ENCODE measurements at places on chromosomes 5 and 9. TPM values are rescaled to one million over a fixed set of nuclear protein-coding genes. Genes with fewer than 3 reads are reported as not detected.

PDE8B gene
- total RNA-seq, result 0.17 TPM

C5orf63 gene
- total RNA-seq, result 5.7 TPM

TAF11L5 gene
- total RNA-seq, result not detected

THBS4 gene
- 2.1 TPM for total RNA-seq

RASEF gene
- not detected for total RNA-seq

SLC4A9 gene
- total RNA-seq, result not detected

SCGB3A2 gene
- not detected for total RNA-seq

ACTBL2 gene
- not detected for total RNA-seq

IFNA2 gene
- total RNA-seq, result not detected

WDR5 gene
- total RNA-seq, result 71.2 TPM

CDKN2B-AS1 gene
- 0.42 TPM for total RNA-seq

UBE2QL1 gene
- total RNA-seq, result 0.77 TPM

MSANTD3 gene
- 13.9 TPM for total RNA-seq

DTWD2 gene
- 2.2 TPM for total RNA-seq

- no peak for DNase-seq
Observed at GRCh38 chr5:153619771-153620170, 129.3 kb downstream of the GRIA1 start.

DNA sequence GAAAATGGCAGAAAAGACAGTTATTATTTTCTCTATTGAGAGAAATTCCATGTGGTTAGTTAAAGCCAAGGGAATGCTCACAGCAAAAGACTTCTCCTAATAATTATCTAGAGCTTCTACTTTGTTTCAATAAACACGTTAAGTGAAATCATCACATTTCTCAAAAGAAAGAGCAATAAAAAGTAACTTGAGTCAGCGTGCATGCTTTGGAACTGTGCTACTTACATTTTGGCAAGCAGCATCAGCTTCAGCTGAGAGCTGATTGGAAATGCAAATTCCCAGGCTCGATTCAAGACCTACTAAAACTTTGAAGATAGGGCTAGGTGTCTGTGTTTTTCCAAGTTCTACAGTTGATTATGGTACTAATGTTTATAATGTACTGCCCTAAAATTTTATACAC lies 132.1 kb downstream of the CDH18 start:
- DNase-seq, result no peak

DNA sequence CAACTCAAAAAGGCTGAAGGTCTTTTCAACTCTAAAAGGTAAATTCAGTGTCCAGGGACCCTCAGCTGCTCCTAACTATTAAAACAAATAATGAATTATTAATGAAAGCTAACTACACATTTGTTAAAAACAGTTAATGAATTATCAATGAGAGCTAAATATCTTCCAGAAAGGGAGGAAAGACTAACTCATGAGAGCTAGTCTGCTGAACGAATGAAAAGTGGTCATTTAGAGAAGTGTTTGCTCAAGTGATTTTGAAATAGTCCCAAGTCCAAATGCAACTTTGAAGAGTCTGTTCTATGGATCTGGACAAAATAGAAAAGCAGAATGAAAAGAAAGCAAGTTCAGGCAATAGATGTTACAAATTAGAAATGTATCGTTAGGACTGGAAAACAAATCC lies 133.9 kb upstream of the SPEF2 start:
- no peak for DNase-seq

DNA sequence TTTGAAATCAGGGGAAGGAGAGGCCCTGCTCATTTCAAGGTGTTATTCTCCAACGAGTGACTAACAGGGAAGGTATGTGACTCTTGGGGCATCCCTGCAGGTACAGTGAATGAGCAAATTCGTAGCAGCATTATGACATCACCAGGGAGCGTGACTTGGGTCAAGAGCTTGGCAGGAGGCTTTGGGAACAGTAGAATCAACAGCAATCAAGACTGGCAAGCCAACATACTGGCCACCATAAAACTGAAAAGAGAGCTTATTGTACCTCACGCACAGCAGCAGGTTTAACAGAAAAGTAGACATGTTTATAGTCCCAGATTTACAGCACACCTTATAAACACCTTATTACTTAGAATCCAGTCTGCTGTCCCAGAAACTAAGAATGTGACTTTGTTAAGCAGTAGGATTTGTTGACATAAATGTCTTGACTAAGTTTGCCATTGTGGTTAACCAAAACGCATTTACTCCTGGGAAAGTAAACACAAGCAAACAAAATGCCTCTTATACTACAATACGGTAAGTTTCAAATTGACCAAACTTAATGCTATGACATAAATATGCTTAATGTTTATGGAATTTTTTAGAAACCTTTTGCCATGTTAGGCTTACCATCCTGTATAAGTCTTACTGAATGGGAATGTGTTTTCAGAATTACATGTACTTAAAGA lies 297.8 kb downstream of the NPR3 start:
- DNase-seq, result no peak

DNA sequence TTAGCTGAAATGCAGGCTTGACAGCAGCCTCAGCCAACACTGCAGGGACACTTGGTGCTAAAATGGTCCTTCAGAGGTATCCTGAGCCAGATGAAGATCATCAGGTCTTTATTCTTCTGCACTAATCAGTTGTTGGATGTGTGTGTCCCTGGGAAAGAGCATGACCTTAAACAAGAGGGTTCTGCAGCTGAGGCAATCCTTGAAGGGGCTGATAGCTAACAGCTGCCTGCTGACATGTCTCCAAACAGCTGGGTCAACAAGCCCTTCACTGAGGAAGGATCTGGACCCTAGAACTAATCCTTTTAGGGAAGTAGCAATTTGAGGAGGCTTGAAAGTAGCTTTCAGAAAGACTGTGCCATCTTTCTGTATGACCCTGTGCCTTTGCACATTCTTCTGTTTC lies 376.3 kb upstream of the ACTBL2 start:
- no peak for DNase-seq

GRCh38 chr9:82170866-82171265 lies 182.3 kb downstream of the SPATA31D1 start:
- DNase-seq, result no peak

- DNase-seq, result no peak
Observed at GRCh38 chr5:83277953-83278352, 193.6 kb upstream of the VCAN start.

DNA sequence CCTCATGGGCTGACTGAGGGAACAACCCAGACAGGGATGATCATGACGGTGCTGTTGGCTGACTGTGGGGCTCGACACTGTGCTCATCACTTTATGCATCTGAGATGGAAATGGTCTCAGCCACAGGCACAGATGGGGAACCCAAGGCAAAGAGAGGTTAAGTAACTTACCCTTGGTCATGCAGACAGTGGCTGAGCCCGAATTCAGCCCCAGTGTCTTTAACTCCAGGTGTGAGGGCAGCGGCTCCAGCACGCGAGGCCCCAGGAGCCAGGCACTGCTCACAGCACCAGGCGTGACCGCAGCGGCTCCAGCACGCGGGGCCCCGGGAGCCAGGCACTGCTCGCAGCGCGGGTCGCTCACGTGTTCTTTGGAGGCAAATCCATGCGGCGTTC lies 45.3 kb upstream of the FCN1 start:
- DNase-seq, result no peak

GRCh38 chr9:79224672-79225433 lies 346.9 kb upstream of the TLE4 start:
- DNase-seq, result no peak

- DNase-seq, result no peak
Observed at GRCh38 chr5:61582205-61582820, 250.3 kb downstream of the ZSWIM6 start.

DNA sequence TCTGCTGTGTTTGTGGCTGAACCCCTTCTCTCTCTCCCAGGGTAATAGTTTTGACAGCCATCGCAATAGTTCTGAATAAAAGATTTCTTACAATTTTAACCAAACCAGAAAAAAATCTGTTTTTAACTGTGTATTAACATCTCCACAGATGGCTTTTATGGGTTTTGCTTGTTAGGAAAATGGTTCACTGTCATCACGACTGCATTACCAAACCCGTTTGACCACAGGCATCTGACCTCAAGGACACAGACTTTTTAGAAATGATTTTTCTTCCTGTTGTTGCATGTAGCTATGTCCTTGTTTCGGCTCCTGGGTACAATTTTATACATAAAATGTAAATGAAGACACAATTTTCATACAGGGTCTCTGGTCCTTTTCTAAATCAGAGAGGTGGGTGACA lies 316.1 kb downstream of the IRX1 start:
- DNase-seq, result no peak

- DNase-seq, result peak; percentile 76
Observed at GRCh38 chr9:125428060-125428901, 166.7 kb downstream of the GAPVD1 start.

GRCh38 chr5:44797841-44798240 lies 10.9 kb upstream of the MRPS30 start:
- DNase-seq, result no peak

GRCh38 chr5:170449232-170449631 lies 54.6 kb upstream of the KCNIP1 start:
- DNase-seq, result no peak

DNA sequence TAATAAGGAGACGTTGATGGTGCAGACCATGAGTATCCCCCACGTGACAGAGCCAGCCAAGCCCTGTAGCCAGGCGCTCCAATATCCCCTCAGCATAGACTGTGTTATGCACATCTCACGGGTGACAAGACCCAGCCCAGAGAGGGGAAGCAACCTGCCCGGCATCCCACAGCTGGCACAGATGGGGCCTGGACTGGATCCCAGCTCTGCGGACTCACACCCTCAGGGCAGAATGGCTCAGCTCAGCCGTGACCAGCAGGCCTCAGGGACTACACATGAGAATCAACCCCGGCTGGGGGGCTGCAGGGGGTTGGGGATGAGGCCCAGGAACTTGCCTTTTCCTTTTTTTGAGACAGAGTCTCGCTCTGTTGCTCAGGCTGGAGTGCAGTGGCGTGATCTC lies 11.7 kb downstream of the FIBCD1 start:
- no peak for DNase-seq

GRCh38 chr5:173325091-173325698 lies 3.0 kb downstream of the STC2 start:
- no peak for DNase-seq

- DNase-seq, result no peak
Observed at GRCh38 chr5:177501874-177502678, 4.7 kb upstream of the PDLIM7 start.

- no peak for DNase-seq
Observed at GRCh38 chr9:115988701-115989100, 164.9 kb upstream of the PAPPA start.

- peak; percentile 77 for DNase-seq
Observed at GRCh38 chr5:180689071-180689694, 39.8 kb upstream of the FLT4 start.

GRCh38 chr9:77440057-77440456 lies 208.1 kb downstream of the GNA14 start:
- DNase-seq, result no peak

DNA sequence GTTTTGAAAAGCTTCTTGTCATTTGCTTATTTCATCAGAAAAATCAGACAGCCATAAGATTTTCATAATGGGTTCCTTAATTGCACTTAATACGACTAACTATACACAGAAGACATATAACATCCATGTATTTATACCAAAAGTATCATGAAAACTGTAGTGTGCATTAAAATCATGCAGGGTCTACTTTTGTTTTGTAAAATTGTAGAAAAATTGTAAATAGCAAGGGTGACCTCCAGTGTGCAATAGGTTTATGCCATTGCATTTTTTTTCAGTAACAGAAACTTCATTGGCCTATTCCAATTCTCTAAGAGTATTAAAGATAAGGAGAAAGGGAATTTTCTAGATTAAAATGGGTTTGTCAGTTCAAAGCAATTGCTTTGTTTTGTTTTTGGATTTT lies 307.6 kb downstream of the KIAA0825 start:
- no peak for DNase-seq

GRCh38 chr9:92527832-92528521 lies 7.8 kb downstream of the ECM2 start:
- DNase-seq, result no peak

DNA sequence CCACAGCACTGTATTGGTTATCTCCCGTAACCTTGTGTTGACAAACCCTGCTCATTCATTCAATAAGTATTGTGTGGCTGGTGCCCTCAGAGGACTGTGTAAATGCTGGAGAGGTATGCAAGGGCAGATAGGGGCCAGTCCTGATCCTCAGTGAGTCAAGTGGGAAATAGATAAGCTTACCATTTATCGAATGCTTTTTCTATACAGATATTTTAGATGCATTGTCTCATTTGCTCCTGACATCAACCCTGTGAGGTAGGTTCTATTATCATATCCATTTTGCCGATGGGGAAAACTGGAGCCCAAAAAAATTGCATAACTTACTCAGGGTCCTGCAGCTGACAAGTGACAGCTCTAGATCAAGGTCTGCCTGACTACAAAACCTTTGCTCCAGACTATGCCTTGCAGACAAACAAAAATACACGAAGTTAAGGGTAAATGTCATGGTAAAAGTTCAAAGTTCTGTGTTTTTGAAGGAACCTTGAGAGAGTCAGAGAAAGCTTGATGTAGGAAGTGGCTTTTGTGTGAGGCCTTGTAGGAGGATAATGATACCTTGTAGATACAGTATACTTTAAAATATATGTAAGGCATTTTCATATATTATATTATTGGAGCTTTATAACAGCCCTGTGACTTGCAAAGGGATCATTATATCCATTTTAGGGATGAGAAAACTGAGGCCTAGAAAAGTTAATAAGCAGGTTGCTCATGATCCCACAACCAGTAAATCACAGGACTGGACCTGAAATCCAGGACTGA lies 22.7 kb downstream of the CYFIP2 start:
- DNase-seq, result no peak

DNA sequence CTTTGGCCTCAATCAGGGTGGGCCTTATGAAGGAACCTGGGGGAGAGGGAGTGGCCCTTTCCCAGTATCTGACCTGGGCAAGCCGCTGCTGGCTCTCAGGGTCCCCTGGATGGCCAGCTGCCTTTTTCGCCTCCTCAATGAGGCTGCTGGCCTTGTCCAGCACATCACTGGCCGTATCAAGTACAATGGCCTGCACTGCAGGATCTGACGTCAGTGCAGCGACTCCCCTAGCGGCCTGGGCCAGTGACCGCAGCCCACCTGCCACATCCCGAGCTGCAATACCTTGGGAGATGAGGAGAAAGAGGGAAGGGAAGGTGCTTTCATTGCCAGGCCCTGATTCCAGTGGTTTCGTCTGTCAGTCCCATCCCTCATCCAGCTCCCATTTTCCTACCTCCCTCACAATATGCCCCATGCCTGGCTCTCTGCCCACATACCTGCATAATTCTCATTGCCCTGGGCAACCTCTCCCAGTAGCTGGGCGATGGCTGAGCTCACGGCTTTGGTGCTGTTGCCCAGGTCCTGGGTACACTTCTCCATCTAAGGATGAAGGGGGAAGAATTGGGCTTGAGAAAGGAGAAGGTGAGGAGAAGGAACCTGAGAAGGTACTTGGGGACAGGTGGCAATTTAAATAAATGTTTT lies 19.1 kb downstream of the TLN1 start:
- no peak for DNase-seq

DNA sequence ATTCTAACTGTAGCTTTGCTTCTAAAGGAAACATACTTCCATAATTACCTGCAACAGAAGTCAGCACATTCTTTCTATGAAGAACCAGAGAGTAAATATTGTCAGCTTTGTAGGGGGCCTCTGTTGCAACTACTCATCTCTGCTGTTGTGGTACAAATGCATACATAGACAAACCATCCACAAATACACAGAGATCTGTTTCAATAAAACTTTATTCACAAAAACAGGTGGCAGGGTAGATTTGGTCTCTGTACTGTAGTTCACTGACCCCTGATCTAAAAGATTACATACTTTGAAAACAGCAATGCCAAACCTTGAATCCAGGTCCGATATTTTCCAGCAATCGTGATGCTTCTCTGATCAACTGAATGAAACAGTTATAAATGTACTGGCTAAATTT lies 44.9 kb upstream of the RETREG1 start:
- DNase-seq, result no peak

GRCh38 chr9:111945216-111945615 lies 48.6 kb downstream of the UGCG start:
- DNase-seq, result peak; percentile 75

- DNase-seq, result no peak
Observed at GRCh38 chr9:135204177-135204576, 116.7 kb downstream of the OLFM1 start.

Data from activated CD4-positive, alpha-beta T cell treated with anti-CD3 and anti-CD28 coated beads, Interleukin-2, amount 10 ng/mL, durations not matched to agents 24 days and 14 days (primary cell).